Activated T-helper 17 cell treated with anti-CD3 and anti-CD28 coated beads, Interleukin-2, amount 50 U/mL, for 72 hours (primary cell): ENCODE measurements at places on chromosomes 7 and 10.

DNA sequence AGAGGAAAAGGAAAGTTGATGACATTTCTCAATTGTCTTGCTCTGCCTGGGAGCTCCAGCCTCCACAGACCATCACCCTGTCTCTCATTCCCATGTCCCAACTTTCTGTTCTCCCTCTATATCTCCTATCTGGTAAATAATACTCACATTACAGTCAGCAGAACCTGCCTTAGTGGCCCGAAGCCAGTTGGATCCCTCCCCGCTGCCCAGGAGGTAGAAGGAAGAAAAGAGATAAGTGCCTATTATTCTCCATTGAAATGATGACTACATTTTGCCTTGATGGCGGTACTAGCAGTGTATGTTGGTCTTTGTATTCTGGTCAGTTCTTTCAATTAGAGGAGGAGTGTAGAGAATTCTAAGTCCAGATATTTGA, 91.9 kb downstream of the CSTF2T start:
- no peak for ATAC-seq

GRCh38 chr7:119925581-119926289, 347.2 kb upstream of the KCND2 start:
- no peak for ATAC-seq

GRCh38 chr10:65320236-65321026, 1605.4 kb upstream of the LRRTM3 start:
- no peak for ATAC-seq

- ATAC-seq: no peak
Observed at GRCh38 chr10:125006188-125006680, 64.3 kb downstream of the ZRANB1 start.
